ENCODE measurements at places on chromosomes 5 and 9. TPM values are rescaled to one million over a fixed set of nuclear protein-coding genes. Genes with fewer than 3 reads are reported as not detected.

MARCOL gene
- total RNA-seq: not detected

GBGT1 gene
- total RNA-seq: 46.8 TPM

TOPORS gene
- 30.8 TPM for total RNA-seq

OR5C1 gene
- total RNA-seq: not detected
